Fibroblast of skin of back (primary cell): ENCODE measurements at places on chromosomes 6 and 20.

DNA sequence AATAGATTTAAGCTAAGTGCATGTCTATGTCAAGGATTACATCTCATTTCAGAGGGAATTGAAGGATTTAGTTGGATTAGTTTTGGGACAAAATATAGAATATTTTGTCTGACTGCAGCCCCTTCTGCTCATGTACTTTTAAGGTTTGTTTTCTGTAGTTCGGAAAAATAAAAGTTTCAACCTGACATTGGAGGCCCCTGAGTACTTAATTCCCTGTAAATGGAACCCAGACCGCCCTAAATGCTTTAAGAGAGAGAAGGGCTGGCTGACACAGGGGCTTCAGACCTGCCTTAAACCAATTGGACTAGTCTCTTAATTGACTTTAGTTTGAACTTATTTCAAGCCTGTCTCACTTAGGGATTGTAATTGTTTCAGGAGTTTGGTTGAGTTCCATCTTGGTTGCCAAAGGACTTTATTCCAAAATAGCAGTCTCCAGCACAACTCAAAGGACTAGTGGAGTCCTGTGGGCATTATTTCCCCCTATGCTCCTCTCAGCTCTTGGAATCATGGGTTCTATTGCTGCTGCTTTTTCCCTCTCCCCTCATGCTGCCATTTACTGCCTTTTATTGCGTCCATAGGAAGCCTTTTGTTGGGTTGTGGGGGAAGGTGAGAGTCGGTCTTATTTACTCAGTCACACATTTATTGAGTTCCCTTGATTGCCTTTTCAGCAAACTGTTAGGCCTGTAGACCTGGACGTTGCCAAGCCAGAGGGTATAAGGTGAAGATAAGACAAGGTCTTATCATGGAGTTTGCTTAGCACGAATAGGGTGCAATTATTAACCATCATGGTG lies 14.5 kb downstream of the BRD2 start:
- no peak for DNase-seq

DNA sequence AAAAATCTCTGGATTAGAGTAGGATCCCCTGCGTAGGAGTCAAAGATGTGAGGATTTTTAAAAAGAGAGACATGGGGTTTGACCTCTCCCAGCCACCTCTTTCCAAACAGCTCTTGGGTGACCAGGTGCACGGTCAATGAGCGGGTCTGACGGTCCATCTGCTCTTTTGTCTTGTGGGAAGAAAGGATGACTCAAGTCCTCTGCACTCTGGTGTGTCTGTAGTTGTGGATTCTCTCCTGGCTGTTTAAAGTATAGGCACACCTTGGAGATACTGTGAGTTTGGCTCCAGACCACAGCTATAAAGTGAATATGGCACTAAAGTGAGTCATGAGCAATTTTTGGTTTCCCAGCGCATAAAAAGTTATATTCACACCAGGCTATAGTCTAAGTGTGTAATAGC lies 209.8 kb downstream of the BMP7 start:
- no peak for DNase-seq

DNA sequence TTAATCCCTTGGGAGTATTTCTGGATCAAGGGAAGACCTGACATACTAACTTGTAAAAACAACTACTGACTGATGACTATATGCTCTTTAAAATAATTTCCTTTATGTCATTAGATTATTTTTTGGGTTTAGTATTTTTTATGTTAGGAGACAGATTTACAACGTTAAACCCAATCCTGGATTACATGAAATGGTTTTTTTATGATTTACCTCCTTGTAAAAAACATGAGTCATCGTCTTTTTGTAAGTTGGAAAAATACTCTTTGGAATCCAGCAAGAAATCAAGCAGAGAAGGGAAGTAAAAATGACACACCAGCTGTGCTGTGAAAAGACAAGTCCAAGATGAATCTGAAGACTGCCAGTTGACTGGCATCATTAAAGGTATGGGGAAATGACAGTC lies 6.7 kb downstream of the STK4 start:
- DNase-seq = no peak

- peak; percentile 83 for DNase-seq
These were observed 128.5 kb upstream of the CDYL start for GRCh38 chr6:4647414-4648365.

DNA sequence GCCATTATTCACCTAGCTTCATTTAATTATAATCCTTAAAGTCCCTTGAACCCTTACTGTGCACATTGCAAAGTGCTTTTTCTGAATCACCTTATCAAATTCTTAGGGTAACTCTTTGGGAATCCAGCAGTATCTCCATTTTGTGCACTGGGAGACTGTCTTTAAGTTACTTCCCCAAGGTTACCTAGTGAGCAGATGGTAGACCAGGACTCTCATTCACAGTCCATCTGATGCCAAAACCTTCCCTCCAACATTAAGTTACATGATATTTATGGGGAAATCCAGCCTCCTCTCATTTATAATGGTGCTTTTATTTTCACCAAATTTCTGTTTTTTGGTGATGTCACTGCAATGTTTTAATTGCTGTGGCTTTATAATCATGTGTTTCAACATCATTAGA lies 75.7 kb downstream of the NCOA7 start:
- no peak for DNase-seq
